ENCODE measurements at places on chromosomes 6 and 20. TPM values are rescaled to one million over a fixed set of nuclear protein-coding genes. Genes with fewer than 3 reads are reported as not detected.

PRDM1 gene
- 4.1 TPM for total RNA-seq

OR2J2 gene
- 4.4 TPM for total RNA-seq

PDYN gene
- 4.2 TPM for total RNA-seq

PAX1 gene
- not detected for total RNA-seq

GRCh38 chr6:125577124-125577662 is 172.2 kb upstream of the HEY2 start:
- H3K4me1 ChIP-seq, result peaks cover 2% of the 10 kb centered on the region
- no peaks in the 10 kb centered on the region for H3K36me3 ChIP-seq
- no peak overlapping the region for H3K27ac ChIP-seq
- no peaks in the 10 kb centered on the region for H3K27me3 ChIP-seq

- peak; percentile 27 for DNase-seq
- H3K4me3 ChIP-seq, result no peak overlapping the region
- H3K36me3 ChIP-seq, result no peaks in the 10 kb centered on the region
- no peak overlapping the region for H3K27ac ChIP-seq
Observed at GRCh38 chr6:42264162-42264851, 46.6 kb upstream of the MRPS10 start.

GRCh38 chr6:108359901-108360882 is 65.3 kb downstream of the AFG1L start:
- no peak for DNase-seq
- H3K4me3 ChIP-seq, result no peak overlapping the region
- no peak overlapping the region for H3K27ac ChIP-seq
- no peaks in the 10 kb centered on the region for H3K4me1 ChIP-seq

DNA sequence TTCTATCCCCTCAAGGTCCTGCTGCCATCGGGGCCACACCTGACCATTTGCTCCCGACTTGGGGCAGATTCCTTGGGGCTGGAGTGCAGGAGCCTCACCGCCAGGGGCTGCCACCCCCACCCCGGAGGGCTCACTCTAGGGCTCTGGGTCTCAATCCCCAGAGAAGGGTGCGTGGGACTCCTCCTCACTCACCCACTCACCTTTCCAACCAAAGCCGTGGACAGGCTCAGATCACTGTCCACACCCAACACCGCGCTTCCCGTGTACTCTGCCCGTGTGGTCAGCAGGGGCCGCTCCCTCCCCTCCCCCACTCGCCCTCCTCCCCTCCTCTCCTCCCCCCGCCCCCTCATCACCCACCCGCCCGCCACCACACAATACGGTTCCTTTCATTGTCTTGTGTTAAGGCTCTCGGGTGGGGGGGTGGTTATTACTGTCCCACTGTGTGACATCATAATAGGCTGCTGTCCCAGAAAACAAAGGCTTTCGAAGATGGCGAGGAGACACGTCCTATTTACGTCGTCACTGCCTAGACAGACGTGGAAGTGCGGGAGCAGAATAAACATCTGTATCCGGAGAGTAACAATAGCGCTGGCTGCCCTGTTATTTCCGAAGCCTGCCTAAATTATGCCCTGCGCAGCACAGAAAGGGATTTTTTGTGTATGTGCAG is 85.8 kb downstream of the YTHDF1 start:
- H3K27me3 ChIP-seq, result no peaks in the 10 kb centered on the region
- no peak overlapping the region for H3K4me3 ChIP-seq
- DNase-seq, result no peak
- no peaks in the 10 kb centered on the region for H3K36me3 ChIP-seq
- no peaks in the 10 kb centered on the region for H3K4me1 ChIP-seq

- H3K36me3 ChIP-seq, result no peaks in the 10 kb centered on the region
- no peak for DNase-seq
- H3K4me3 ChIP-seq, result no peak overlapping the region
- H3K27ac ChIP-seq, result no peak overlapping the region
- H3K4me1 ChIP-seq, result peaks cover 8% of the 10 kb centered on the region
Observed at GRCh38 chr6:170271771-170272314, 19.0 kb downstream of the DLL1 start.

GRCh38 chr6:16391451-16391912 is 153.1 kb downstream of the GMPR start:
- no peak overlapping the region for H3K27ac ChIP-seq
- H3K36me3 ChIP-seq, result no peaks in the 10 kb centered on the region
- no peak for DNase-seq

GRCh38 chr6:324729-325125 is 32.4 kb downstream of the DUSP22 start:
- H3K4me3 ChIP-seq, result no peak overlapping the region
- peaks cover 11% of the 10 kb centered on the region for H3K4me1 ChIP-seq
- no peak overlapping the region for H3K27ac ChIP-seq
- no peaks in the 10 kb centered on the region for H3K36me3 ChIP-seq
- H3K27me3 ChIP-seq, result no peaks in the 10 kb centered on the region

- H3K4me1 ChIP-seq, result no peaks in the 10 kb centered on the region
- H3K27ac ChIP-seq, result no peak overlapping the region
- no peak for DNase-seq
- no peaks in the 10 kb centered on the region for H3K36me3 ChIP-seq
Observed at GRCh38 chr6:125547381-125547780, 202.1 kb upstream of the HEY2 start.

DNA sequence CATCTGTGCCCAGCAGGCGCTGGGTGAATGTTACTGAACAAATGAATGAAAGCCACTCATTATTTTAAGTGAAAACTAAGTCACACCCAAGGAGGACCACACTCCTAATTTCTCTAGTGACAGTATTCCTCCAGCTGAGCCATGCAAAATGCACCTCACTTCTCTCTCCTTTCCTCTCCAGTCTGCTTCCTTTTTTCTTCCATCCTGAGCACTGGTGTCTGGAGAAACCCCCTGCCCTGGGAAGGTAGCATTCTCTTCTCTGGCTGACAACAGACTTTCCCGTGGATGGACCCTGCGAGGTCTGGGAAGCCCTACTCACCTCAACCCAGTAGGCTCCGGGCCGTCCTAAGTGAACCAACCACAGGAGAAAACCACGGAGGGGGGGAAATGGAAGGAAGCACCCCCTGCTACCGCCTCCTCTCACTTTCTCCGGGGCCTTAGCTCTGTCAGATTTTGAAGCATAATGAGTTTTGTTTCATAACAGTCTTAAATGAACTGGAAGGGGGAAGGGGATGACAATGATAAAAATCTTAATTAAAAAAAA is 22.6 kb downstream of the TRERF1 start:
- H3K27ac ChIP-seq, result no peak overlapping the region
- H3K27me3 ChIP-seq, result no peaks in the 10 kb centered on the region

DNA sequence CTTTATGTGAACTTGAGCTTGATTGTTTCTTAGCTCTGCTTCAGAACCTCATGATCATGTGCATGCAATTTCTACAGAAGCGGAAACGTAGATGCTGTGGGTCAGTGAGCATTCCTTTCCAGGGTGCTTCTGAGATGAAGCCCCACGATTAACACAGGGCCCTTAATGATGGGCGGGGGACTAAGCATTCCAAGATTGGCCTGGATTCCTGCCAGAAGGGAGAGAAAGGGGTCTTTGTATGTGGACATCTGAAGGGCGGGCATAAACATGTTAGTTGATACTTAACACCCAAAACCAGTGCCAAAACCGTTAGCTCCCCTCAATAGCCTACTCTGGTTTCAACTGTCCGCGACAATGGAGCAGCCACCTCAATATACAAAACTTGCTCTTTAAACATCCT is 46.9 kb upstream of the POU3F2 start:
- H3K4me1 ChIP-seq, result no peaks in the 10 kb centered on the region
- no peaks in the 10 kb centered on the region for H3K27me3 ChIP-seq
- no peak overlapping the region for H3K4me3 ChIP-seq
- DNase-seq, result no peak
- no peak overlapping the region for H3K27ac ChIP-seq

DNA sequence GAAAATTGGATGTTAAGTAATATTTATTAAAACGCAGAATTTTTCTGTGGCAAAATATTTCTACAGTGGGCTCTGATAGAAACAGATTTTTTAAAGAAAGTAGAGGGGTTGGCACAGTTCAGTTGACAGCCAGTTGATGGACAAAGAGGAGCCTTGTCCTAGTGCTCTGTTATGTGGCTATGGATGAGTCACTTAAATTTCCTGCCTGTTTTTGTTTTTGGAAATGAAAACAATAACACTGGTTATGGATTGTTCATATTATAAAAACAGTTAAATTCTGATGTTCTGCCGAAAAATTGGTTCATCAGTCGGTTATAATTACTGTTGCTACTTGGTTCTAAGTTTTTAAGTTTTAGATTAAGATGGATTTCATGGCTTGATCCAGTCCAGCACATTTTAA is 42.8 kb downstream of the MYO6 start:
- H3K4me3 ChIP-seq, result no peak overlapping the region
- H3K4me1 ChIP-seq, result peaks cover 6% of the 10 kb centered on the region

DNA sequence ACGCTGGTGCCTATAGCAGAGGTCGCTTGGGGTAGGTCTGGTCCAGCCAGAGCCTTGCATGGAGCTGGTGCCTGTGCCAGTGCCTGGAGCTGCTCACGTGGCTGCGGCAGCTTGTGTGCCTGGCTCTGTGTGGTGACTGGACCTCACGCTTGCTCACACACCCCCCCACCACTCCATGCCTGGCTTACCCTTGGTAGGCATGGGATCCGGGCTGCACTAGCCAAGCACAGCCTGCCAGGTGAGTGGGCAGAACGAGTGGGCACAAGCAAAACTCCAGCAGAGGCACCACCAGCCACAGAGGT is 13.0 kb upstream of the DBNDD2 start:
- H3K4me1 ChIP-seq, result no peaks in the 10 kb centered on the region
- H3K27me3 ChIP-seq, result no peaks in the 10 kb centered on the region
- H3K4me3 ChIP-seq, result no peak overlapping the region
- DNase-seq, result no peak
- no peaks in the 10 kb centered on the region for H3K36me3 ChIP-seq

DNA sequence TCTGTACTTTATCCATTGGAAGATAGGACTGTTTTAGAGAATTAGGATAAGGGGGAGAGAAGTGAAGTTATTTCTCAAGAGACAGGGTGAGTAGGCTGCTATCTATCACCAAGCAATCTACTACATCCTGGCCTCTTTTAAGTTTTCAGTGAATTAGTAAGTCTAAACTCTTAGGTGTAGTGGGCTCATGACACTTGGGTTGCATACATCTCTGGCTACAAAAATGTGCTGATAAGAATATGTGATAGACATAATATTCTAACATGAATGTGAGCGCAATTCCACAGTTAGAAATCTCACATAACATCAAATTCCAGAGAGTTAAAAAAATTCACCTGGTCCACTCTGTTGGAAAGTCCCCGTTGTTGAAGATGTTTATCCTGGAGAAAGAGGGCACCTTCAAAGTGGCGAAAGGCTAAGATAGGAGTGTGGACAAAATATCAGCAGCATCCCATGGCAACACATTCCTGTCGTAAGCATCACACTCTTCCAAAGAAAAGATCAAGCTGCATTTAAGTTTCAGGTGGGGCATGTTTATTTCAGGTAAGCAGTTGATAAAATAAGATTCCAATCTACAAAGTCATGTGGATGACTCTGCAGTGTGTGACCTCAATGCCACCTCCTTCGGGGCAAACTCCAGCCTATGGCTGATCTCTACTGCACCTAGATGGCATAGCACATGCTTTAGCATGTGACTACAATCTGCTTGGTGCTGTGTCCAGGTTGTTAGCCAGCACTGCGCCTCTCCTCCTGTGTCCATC is 111.7 kb upstream of the NEDD9 start:
- no peaks in the 10 kb centered on the region for H3K4me1 ChIP-seq
- H3K27me3 ChIP-seq, result no peaks in the 10 kb centered on the region
- no peaks in the 10 kb centered on the region for H3K36me3 ChIP-seq
- no peak for DNase-seq
- no peak overlapping the region for H3K27ac ChIP-seq

DNA sequence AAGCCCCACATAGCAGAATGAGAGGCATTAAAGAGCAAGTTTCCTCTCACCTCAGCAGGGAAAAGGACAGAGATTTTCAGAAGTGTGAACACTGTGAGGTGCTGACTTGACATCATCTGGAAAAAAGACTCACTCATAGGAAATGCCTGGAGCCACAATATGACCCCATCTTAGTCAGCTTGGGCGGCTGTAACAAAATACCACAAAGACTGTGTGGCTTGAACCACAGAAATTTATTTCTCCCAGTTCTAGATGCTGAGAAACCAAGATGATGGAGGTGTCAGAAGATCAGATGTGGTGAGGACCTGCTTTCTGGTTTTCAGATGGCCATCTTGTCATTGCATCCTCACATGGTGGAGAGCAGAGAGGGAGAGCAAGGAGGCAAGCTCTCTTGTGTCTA is 253.1 kb downstream of the ADGB start:
- no peak overlapping the region for H3K27ac ChIP-seq
- DNase-seq, result no peak
- no peak overlapping the region for H3K4me3 ChIP-seq
- no peaks in the 10 kb centered on the region for H3K27me3 ChIP-seq

- no peak overlapping the region for H3K27ac ChIP-seq
- no peaks in the 10 kb centered on the region for H3K36me3 ChIP-seq
- H3K27me3 ChIP-seq, result no peaks in the 10 kb centered on the region
- DNase-seq, result peak; percentile 31
Observed at GRCh38 chr6:141110481-141110880, 1022.2 kb upstream of the GJE1 start.

GRCh38 chr6:152272486-152272885 is 364.7 kb downstream of the SYNE1 start:
- no peak for DNase-seq
- peak overlapping the region; percentile 65 for H3K27ac ChIP-seq
- no peaks in the 10 kb centered on the region for H3K27me3 ChIP-seq
- H3K4me3 ChIP-seq, result no peak overlapping the region
- H3K4me1 ChIP-seq, result peaks cover 20% of the 10 kb centered on the region

DNA sequence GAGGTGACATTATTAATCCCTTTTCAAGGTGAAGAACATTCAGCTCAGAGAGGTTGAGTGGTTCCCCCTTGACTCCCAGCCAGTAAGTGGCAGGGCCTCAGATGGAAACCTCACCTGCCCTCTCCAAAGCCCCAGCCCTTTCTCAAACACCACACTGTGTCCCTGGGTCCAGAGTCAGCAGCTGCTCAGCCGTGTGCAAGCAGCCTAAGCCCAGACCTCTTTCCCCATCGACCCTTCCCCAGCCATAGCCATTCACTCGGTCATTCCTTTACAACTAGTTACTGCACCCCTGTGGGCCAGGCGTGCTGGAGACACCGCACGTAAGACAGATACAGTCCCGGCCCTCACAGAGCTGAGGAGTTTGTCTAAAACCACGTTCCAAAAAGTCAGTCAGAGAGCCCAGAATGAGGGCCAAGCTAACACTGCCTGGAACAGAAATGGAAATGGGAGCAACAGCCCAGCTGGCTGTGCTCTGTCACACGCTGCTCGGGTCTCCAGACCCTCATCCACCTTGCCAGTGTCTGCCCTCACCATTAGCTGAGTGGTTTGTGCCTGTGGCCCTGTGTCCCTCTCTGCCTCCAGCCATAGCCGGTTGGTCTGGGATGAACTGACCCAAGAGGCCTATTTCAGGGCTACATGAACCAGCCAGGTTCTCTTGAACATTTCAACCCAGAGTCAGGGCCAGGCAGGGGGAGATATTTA is 29.6 kb downstream of the ZC3H12D start:
- no peak overlapping the region for H3K4me3 ChIP-seq
- H3K36me3 ChIP-seq, result no peaks in the 10 kb centered on the region
- no peak for DNase-seq
- no peaks in the 10 kb centered on the region for H3K27me3 ChIP-seq

- H3K27me3 ChIP-seq, result no peaks in the 10 kb centered on the region
- H3K27ac ChIP-seq, result no peak overlapping the region
- no peak overlapping the region for H3K4me3 ChIP-seq
Observed at GRCh38 chr6:39777218-39777617, 15.0 kb upstream of the DAAM2 start.

GRCh38 chr6:90787446-90787845 is 200.6 kb upstream of the MAP3K7 start:
- no peak overlapping the region for H3K27ac ChIP-seq
- no peaks in the 10 kb centered on the region for H3K27me3 ChIP-seq
- H3K36me3 ChIP-seq, result no peaks in the 10 kb centered on the region

Measured in testis (tissue), 5 donors.